CD4-positive, alpha-beta T cell treated with Interleukin-2 at 100 ng/mL for 4 hours (primary cell): ENCODE measurements at places on chromosomes 5 and 9.

DNA sequence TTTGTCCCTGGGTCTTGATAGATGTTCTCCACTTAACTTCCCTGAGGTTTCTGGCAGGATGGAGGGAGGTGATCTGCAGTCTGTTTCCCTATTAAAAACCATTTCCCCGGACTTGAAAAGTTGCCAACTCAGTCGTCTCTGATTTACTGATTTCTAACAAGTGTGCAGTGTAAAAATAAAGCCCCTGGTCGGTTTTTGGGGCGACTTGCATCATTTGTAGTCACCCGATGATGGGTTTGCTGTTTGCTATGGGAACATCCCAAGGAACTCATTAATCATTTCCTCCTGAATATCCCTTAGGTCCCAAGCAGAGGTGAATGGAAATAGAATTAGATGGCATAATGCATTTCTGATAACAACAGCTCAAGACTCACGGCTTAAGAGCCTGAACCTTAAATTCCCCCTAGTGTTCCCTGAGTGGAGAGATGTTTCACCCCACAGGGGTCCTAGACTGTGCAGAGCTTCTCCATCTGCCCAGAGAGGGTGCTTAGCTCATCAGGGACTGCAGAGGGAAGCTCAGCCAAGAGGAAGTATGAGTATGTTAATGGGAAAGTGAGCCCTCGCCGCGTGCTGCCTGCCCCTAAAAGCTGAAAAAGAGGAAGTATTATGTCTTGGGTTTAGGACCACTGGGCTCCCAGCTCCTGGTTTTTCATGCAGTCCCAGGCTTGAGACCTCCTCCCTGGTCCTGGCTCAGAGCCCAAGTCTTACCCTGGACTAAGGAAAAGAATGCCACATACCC, 115.1 kb upstream of the DAP start:
- no peak for DNase-seq

DNA sequence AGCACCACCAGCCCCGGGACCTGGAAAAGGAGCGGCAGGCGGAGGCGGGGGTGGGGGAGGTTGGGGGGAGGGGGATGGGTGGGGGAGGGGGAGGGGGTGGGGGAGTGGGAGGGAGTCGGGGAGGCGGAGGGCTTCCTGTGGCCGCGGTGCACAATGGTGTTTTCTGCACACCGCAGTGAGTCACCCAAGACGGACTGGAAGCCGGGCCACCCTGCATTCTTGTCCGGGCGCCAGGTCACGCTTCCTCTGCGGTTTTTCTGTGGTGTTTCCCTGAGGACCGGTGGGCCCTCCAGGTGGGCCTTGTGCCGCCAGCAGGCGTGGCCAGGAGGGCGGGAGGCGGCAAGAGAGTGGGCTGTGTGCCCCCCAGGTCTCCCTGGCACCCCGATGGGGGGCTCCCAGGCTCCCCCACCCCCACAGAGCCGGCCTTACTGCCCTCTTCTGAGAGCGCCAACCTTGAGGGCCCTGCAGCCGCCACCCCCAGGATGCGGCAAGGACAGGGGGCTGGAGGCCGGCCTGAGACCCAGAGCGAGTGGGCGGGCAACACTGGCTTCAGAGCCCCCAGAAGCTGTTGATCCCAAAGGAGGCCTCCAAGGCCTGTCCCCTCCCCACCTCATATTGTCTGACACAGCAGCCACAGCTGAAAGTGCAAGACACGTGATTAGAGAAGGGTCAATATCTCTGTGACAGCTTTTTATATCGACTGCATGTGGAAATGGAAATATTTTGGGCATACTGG, 11.1 kb downstream of the EXD3 start:
- DNase-seq: peak; percentile 51

- no peak for DNase-seq
These were observed 35.5 kb downstream of the POU5F2 start for GRCh38 chr5:93705896-93706295.

GRCh38 chr5:118552146-118552545, 436.2 kb downstream of the DTWD2 start:
- DNase-seq: no peak

DNA sequence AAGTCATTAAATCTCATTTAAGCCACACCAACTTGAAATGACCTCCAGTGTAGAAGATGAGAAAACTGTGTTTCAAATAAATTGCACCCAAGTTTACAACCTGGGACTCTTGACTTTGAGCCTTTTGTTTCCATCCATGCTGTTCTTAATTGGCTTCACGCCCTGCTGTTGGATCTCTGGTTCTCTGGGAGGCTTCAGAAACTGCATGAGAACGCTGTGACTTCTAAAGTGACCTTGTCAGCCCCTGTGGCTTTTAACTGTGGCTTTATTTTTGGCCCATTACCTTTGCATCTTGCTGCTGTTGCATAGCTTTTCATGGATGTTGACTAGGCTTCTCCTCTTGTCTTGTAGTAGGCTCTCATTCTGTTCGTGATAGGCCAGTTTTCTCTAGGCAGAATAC, 29.3 kb downstream of the TNFAIP8 start:
- DNase-seq: no peak

DNA sequence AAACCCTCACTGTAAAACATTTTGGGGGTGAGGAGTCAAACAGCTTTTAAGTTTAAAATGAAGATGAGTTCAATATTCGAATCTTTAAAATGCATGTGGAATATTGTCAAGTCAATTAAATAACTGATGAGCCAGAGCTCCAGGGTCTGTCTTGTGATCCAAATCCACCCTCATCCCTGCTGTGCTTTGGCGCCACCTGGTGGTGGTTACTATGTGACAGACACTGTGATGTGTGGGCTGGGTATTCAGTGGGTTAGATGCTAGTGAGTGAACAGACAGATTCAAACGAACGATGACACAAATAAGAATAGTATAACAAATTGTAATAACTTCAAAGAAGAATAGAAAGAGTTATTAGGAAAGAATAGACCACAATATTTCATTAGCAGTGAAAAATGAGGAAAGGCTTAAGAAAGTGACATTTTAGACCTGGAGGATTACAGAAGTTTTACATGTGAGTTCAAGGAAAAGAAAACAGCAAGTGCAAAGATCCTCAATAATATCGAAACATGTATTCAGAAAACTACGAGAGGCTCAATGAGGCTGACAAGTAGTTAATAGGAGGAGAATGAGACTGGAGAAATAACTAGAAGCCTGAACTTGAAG, 51.4 kb upstream of the CHSY3 start:
- DNase-seq: peak; percentile 59

DNA sequence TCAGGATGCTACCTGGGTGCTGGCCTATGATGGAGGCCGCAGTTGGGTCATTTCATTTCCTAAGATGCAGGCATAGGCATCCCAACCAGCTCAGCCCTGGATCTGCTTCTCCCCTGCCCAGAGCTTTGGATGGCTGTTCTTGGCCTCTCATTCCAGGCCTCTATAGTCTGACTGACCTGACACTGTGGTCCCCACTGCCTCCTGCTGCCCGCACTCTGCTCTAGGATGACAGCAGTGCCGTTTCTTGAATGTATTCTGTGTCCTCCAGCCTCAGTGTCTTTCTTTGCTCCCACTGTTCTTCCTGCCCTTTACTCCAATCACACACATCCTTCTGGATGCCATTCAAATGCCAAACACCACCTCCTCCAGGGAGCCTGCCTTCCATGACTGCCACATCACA, 235.7 kb downstream of the HSPA4 start:
- peak; percentile 37 for DNase-seq

GRCh38 chr9:132249123-132249522, 87.3 kb downstream of the NTNG2 start:
- no peak for DNase-seq

DNA sequence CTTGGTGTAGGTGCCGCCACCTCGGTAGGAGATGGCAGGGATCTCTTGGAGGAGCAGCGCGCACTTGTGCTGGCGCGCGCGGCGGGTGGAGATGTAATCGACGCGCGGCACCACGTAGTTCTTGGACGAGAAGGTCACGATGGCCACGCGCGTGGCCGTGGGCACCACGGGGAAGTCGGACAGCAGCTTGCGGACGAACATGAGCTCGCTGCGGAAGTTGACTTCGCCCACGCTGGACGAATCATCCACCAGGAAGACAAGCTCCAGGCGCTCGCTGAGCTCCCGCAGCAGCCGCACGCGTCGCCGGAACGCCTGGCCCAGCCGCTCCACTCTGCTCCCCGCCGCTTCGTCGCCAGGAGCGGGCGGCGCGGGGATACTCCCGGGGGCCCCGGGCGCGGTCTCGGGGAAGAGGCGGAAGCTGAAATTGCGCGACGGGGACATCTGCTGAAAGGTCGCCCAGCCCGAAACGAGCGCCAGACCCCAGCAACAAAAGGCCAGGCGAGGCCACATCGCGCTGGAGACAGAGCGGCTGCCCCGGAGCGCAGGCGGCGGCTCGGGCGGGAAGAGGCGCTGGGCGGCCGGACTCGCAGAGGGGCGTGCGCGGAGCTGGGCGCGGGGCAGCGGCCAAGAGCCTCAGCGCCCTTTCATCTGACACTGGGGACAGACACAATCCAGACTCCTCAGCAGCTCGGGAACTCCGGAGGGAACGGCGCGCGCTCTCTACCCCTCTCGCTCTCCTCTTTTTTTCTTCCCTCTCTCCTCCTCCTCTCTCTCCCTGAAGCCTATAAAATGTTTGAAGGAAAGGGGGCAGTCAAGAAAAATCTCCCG, at the start of gene SVEP1:
Gene SVEP1, minus strand, starts transcription at position 708 of the 828 bp plus-strand sequence. Its CDS starts 198 bp downstream, at position 510.
- DNase-seq: no peak

- DNase-seq: no peak
These were observed 294.6 kb downstream of the GAS1 start for GRCh38 chr9:86652736-86653135.

- no peak for DNase-seq
These were observed 16.8 kb upstream of the DMXL1 start for GRCh38 chr5:119054101-119054500.

DNA sequence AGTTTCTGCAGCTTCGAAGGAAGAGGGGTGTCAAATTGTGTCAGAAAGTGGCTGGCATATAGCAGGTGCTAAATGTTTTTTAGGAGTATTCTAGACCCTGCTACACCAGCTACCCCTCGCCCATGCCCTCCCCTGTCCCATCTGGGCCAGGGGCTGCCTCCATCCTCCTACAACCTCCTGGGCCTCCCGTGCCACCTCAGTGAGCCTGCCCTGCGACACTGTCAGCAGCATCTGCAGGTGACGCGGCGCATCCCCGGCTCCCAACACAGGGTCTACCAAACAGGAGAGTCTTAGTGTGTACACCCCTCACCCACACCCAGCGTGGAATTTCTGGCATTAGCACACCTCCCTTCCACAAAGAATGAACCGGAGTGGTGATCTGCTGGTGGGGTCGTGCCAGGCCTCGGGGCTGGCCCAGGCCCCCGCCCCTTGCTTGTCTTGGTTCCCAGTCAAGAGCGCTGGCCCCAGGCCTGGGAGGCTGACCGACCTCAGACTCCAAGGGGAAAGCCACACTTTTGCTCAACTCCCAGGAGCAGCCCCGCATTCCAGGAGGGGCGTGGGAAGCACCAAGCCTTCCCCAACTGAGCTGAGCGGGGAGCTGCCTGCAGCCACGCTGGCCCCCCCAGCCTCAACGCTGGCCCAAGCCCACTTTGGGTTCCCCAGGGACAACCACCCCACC, 55.2 kb downstream of the NEURL1B start:
- DNase-seq: no peak

- no peak for DNase-seq
These were observed 97.4 kb downstream of the HINT1 start for GRCh38 chr5:131067636-131068035.

GRCh38 chr9:138046641-138047301, 169.2 kb downstream of the CACNA1B start:
- DNase-seq: no peak

DNA sequence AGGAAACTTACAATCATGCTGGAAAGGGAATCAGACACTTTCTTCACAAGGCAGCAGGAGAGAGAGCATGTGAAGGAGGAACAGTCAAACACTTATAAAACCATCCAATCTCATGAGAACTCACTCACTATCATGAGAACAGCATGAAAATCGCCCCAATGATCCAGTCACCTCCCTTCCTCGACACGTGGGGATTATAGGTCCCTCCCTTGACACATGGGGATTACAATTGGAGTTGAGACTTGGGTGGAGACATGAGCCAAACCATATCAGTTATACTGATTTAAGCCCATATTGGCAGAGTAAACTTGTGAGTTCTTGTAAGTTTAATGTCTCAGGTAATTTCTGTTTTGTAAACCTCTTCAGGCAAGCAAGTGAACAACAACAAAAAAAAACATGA, 70.8 kb downstream of the ERAP1 start:
- DNase-seq: no peak

- no peak for DNase-seq
These were observed 8.7 kb upstream of the SSBP2 start for GRCh38 chr5:81759632-81760005.

GRCh38 chr5:154254896-154255295, 64.4 kb downstream of the GALNT10 start:
- no peak for DNase-seq

DNA sequence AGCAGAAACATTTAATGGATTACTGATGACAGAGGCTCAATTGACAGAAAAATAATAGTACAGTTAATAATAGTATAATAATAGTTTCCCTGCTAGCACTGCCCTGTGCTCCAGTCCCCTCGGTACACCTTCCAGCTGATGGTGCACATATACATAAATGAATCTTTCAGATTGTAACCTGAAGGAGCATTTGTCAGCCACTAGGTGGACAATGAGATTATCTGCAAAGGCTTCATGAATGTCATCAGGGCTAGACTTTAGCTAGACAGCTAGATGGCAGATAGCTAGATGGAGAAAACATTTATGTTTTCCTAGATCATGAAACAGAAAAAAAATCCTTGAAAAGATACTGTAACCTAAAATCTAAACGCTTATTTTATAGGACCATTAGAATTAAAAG, 304.4 kb upstream of the SMC2 start:
- DNase-seq: no peak
